ENCODE measurements at places on chromosomes 2 and 18.

DNA sequence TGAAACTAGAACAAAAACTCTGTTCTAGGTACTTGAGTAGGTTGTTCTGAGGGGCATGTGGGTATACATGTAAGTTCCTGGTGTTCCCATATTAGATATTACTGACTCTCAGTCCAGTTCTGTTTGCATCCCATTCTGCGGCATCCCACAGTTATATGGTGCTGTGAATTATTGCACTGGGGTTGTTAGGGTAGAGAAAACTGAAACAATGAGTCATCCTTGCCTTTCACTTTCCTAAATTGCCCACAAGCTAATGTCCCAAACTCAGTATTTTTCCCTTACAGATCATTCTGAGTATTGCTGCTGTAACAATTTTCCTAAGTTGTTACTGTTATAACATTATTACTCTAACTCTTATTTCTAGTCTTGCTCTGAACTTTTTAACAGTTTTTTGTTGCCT is 3.0 kb downstream of the WDR75 start:
- DNase-seq = no peak

- DNase-seq = no peak
Observed at GRCh38 chr2:27966466-27966865, 75.9 kb downstream of the BABAM2 start.

GRCh38 chr2:118689456-118689855 is 158.0 kb downstream of the EN1 start:
- DNase-seq = no peak

DNA sequence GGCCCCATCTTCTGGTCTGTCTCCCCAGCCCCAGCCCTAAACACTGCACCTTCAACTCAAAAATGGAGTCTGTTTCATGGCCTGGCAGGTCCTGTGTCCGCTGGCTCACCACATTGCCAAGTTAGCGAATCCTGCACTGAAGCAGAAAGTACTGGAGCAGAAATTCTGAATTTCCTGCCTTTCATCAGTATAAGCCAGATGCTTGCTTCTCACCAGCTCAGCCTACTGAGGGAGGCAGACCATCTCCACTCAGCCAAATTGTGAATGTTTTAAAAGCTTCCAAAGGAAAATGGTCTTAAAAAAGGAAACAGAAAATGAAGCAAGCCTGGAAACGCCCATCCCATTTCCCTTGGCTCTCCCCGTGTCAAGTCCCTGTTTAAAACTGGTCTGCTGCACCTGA is 157.8 kb downstream of the C1D start:
- no peak for DNase-seq

- no peak for DNase-seq
Observed at GRCh38 chr2:80242355-80242910, 62.1 kb downstream of the LRRTM1 start.

- no peak for DNase-seq
Observed at GRCh38 chr2:219028996-219029828, 12.1 kb downstream of the CFAP65 start.

DNA sequence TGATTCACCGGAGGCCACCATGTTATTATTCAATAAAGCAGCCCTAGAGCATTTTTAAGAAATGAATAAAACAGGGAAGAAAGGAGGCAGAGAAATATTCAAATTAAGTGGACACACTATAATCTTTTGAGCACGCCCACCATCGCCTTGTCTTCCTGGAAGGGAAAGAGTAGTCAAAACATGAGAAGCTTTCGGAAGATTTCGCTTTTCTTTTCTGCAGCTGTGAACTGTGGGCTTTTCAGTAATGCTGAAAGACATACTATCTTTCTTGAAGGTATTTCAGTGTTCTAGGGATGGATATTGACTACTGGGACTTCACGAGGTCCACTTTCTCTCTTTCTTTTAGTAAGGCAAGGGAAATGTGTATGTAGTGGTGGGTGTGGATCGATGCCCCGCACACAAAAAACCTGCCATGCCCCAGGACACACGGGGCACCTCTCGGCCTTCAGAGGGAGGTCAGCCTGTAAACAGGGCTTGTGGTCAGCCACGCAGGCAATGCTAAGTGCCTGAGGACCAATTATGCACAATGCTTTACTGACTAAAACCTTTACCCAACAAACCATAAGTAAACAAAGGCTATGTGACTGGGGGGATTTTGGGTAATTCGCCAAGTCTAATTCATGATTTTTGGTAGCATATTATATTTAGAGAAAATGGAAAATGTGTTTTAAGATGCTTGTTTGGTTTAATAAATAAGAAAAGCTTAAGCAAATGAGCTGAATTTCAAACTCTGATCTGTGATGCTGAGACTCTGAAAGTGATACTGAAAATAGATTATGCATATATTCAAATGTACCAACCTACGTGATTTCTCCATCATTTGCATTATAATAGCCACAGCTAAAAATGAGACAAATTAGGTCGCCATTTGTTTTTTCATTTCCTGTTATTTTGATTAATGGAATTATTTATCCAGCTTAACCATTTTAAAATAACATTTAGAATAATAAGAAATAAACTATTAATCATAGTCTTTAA is 130.5 kb downstream of the ZNF516 start:
- no peak for DNase-seq

- DNase-seq = no peak
Observed at GRCh38 chr2:145845207-145845894, 1325.4 kb upstream of the ZEB2 start.

GRCh38 chr2:240760576-240761246 is 59.3 kb downstream of the KIF1A start:
- DNase-seq = no peak

DNA sequence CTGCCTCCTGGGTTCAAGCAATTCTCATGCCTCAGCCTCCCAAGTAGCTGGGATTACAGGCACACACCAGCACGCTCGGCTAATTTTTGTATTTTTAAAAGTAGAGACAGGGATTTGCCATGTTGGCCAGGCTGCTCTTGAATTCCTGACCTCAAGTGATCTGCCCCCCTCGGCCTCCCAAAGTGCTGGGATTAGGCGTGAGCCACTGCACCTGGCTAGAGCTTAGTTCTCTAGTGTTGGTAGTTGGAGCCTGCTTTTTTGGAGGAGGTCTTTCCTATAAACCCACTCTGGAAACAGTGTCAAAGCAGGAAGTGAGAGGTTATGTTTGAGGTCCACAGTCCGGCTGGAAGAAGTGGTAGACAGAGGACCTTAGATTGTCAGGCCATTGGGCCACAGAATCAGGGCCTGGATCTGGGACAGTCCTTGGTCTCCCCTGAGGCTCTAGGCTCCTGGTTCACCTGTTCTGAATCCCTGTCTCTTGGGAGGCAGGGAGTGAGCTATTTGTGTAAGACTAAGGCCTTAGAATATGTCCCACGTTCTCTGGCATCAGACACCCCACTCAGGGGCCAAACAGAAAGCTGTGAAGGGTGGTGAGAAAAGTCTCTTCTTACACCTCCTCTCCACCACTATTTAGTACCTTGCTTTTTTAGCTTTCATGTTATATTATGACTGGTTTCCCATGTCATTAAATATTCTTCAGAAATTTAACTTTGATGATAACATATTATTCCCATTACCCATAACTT is 34.5 kb downstream of the PCBP1 start:
- no peak for DNase-seq

DNA sequence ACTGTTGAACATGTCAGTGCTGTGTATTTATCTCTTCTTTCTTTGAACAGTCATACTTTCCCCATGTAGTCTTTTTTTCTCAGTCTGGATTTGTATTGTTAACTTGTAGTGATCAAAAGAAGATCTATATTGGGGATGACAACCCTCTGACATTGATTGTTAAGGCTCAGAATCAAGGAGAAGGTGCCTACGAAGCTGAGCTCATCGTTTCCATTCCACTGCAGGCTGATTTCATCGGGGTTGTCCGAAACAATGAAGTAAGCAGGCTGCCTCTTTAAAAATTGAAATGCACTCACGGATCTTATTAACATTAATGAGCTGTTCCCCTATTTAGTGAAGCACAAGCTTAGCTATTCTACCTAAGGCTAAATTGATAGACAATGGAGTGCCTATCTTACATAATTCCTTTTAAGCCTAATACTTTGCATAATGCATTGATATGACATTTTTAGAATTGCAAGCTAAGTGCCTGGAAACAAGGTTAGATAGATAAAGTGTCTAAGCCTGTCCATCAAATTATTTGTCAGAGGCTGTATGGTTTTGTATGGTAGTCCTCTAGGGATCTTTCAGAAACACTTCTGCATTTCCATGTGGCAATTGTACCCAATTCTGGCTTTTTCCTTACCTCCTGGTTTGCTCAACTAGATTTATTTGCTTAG is 29.3 kb upstream of the FAM171B start:
- no peak for DNase-seq

DNA sequence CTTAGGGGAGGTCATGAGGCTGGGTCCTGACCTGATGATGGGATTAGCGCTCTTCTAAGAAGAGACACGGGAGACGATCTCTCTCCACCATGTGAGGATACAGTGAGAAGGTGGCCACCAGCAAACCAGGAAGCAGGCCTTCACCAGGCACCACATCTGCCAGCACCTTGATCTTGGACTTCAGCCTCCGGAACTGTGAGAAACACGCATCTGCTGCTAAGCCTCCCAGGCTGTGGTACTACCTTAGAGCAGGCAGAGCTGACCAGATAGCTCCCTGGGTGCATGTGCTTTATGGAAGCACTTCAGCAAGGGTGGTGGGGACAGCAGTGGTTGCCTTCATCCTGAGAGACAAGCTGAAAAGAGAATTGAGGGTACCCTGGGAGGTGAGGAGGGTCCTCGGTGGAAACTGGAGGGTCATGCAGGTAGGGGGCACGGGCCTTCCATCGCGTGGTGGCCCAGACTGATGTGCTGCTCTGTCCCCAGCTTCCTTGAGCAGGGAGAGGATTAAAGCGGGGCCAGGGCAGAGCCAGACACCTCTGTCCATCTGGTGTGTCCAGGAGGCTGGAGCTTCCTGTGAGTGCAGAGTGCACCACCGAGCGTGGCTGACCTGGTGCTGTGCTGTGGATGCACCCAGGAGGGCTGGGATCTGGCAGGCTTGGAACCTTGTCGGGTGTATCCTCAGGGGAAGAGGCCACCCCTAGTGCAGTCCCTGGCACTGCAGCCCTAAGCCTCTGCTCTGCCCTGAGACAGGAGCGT is 42.9 kb upstream of the HS6ST1 start:
- no peak for DNase-seq

GRCh38 chr2:207164006-207164831 is 1.5 kb downstream of the KLF7 start:
- DNase-seq = no peak

DNA sequence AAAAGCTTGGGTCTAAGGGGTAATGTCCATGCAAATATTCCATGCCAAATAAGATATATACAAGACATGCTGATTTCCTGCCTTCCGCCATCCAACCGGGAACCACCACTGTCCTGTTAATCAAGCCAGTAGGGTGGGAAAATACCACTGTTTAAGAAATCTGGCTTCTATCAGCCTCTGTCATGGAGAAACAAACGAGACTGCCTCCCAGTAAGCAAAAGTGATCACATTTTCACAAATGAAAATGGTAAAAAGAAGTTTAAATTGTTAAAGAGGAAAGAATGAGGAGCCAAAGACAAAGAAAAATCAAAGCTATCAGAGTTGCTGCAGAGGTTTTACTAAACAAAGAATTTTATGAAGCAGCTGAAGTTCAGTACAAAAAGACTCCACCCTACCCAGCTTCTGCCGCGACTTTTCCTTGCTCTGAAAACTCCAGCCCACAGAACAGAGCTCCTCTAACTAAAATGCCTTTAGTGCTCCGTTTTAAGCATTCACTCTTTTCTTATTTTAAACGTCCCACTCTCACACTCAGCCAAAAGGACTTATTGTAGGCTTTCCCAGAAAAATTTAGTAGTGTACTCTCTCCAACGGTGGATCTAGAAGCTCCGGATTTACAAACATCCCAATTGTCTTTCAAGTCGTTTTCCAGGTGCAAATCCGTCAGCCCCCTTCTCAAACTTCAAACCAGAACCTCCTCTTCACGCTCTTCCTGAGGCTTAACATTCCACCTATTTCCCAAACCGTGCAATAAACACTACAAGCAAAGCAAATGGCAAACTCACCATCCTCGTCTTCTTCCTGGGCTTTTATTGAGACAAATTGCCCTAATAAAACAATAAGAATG is 613 bp downstream of the COL5A2 start:
- no peak for DNase-seq

DNA sequence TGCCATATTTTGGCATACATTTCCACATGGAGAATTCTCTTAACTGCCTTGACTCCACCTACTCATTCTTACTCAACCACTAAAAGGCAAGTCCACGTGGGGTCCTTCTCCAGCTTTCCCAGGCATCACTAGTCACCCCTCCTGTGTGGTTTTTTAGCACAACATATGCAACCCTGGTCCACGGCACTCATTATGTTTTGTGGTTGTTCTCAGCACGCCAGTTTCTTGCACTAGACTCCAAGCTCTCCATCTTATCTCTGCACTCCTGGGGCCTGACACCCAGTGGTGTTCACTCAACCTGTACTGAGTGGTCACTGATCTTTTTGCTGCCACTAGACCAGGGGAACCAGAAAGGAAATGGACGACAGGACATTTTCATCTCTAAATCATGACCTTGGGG is 18.0 kb downstream of the MARCHF4 start:
- DNase-seq = no peak

- DNase-seq = no peak
Observed at GRCh38 chr18:70194227-70194890, 11.1 kb downstream of the RTTN start.

- DNase-seq = no peak
Observed at GRCh38 chr2:152094014-152094413, 4.8 kb downstream of the CACNB4 start.

DNA sequence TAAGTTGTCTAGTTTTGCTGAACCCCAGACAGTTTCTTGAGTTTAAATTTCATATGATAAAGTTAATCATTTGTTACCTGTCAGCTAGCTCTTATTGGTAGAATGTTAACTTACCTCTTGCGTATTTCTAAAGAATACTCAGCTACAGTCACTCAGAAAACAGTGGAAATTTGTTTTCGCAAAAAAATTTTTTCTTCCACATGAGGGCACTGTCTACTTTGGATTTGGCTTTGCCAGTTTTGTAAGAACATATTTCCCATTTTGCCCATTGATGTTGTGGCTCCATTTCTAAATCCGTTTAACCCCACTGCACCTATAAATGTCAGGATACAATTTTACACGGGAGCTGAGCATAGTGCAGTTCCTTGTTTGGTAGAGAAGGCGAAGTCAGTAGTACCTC is 19.1 kb upstream of the GCFC2 start:
- no peak for DNase-seq

- DNase-seq = no peak
Observed at GRCh38 chr2:214019229-214019972, 391.5 kb upstream of the VWC2L start.

DNA sequence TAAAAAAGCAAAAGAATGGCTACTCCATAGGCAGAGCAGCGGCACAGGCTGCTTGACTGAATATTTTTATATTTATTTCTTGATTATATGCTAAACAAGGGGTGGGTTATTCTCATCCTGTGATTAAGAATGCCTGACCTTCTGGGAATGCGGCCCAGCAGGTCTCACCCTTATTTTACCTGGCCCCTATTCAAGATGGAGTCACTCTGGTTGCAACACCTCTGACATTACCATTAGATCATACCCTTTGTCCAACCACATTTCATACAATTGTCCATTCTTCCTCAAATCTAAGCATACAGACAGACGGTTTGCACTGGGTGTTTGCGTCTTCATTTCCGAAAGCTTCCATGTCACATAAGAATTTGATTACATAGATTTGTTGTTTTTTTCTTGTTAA is 168.2 kb downstream of the GALNT1 start:
- DNase-seq = no peak

GRCh38 chr2:20917719-20918572 is 95.0 kb upstream of the LDAH start:
- no peak for DNase-seq

Data from thymus (tissue), 14 donors.